ENCODE measurements at places on chromosomes 11 and 22.

- DNase-seq: no peak
These were observed 4.1 kb upstream of the APOL3 start for GRCh38 chr22:36164621-36165020.

DNA sequence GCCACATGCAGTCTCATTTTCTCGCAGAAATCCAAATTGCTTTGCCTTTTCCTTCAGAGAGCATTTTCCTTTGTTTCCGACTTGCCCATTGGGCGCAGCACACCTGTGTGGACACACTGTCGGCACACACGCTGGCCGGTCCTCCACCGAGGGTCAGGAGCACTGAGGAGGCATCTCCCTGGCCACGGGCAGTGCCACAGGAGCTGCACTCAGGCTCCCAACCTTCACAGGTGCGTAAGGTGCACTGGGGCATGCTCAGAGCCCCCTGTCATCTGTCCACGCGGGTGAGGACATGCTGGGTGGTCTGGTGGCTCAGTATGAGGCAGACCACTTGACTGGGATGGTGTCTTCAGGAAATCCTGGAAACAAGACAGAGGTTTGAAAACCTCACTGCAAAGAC lies 779.1 kb downstream of the BRD1 start:
- DNase-seq: no peak

- DNase-seq: peak; percentile 75
These were observed 12.2 kb upstream of the NPAS4 start for GRCh38 chr11:66408488-66409214.

DNA sequence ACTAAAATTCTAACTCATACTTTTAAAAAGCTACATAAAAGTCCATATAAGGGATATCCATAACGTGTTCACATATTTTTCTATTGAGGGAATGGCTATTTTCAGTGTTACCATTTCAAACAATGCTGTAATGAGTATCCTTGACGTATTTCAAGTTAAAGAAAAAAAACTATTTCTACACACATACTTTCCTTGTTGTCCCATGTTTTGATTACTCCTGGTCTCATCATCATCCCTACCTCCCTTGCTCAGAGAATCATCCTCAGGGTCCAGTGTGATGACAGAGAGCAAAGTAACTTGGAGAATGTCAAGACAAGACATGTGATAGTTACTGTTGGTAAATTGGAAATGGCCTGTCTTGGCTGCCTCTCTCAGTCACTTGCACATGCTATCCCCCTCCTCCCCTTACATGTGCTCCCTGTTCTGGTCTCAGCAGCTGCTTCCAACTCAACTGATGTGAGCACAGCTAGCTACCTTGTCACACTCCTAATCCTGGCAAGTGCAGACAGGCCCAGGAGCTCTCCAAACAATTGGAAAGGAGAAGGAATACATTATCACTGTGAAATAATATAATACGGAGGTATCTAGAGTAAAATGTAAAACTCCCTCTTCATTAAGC lies 21.8 kb downstream of the NUMA1 start:
- DNase-seq: no peak

- DNase-seq: no peak
These were observed 187.6 kb downstream of the C11orf87 start for GRCh38 chr11:109609454-109610185.

DNA sequence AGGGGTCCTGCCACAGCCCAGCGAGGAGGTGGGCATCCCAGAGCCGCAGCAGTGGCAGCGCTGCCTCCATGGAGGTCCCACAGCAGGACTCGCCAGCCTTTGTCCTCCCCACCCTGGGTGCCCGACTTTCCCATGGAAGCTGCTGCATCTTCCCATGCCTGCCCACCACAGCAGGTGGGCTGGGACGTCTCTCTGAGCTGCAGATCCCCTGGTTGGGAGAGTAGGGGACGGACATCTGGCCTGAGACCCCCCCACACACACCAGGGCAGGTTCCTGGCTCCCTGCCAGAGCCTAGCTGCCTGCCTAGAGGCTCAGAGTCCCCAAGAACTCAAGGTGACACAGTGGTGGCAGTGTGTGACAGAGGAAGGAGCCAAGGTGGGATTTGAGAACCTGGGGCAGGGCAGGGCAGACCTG lies 21.5 kb upstream of the PRR5 start:
- DNase-seq: no peak

DNA sequence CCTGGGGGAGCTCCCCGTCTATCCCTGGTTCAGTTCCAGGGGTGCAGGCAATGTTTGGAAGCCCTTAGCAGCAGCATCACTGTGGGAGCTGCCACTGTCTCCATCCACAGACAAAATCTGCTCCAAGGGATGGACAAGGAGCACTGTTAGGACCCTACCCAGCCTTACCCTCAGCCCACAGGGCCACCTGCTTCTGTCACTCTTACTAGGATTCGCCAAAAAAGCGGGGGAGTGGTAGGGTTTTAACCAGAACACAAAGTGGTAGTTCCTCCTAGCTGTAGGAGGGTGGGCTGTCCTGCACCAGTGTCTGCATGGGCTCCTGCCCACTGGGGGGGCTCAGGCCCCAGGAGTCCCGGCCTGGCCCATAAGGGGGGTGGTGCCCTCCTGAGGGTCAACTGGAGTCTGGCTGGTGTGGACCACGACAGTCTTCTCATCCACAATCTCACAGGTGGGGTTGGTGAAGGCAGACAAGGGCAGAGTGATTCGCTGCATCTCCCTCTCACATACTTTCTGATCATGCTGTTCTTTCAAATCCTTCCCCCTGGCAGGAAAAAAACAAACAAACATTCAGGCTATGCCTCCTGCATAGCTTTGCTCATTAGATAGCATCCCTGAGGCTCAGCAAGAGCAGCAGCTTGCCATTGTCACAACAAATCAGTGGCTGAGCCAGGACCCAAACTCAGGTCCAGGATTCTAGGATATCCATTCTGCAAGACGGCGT lies 9.4 kb downstream of the PIK3IP1 start:
- DNase-seq: no peak

- DNase-seq: no peak
These were observed 11.1 kb downstream of the SREBF2 start for GRCh38 chr22:41844036-41844435.

DNA sequence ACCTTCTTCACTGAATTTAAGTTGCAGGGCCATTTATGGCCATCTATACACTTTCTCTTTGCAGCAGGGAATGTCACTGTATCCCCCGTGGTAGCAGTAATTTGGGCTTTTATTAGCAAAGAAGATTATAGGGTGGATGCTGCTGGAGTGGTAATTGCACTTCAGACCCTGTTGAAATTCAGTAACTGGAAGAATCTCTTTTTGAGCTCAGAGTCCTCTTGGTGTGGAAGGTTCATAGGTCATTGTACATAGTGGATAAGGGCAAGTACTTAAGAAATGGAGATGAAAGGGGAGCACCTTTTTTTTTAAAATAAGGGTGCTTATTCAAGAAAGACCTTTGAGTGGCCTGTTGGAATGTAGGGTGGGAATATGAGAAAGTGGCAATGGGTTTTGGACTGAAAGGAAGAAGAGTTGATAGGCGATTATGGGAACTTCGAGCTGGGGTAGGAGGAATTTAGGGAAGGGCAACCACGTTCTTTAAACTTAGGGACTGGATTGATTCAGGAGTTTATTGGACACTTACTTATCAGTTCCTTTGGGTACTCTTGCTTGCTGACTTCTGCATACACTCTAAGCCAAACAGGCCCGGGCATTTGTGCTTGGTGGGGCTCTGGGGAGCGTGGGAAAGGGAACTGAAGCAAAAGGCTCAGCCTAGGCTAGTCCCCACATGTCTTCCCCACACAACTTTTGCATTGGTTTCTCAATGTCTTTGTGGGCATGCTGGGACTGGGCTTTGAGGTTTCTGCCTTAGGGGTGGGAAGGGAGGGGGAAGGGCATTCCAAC lies 26.5 kb downstream of the CTNND1 start:
- DNase-seq: no peak

DNA sequence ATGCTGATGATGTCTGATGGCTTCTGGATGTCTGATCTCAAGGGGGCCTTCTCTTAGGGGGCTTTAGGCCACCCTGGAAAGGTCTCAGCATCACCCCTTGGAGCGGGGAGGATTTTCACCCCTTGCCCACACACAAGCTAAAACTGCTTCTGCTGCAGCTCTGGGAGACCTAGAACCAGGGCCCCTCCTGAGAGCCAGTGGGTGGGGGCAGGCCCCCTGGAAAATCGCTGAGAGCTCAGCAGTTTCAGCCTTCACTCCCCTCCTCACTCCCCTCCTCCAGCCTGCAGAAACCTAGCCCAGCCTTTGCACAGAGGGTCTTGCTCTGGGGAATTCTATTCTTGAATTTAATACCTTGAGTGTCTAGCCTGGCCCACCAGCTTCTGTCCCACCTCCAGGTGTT lies 17.2 kb downstream of the CD6 start:
- DNase-seq: no peak

GRCh38 chr11:3655547-3655946 lies 10.6 kb downstream of the ART1 start:
- no peak for DNase-seq
